Suppressor macrophage (primary cell): ENCODE measurements at places on chromosomes 4 and X.

DNA sequence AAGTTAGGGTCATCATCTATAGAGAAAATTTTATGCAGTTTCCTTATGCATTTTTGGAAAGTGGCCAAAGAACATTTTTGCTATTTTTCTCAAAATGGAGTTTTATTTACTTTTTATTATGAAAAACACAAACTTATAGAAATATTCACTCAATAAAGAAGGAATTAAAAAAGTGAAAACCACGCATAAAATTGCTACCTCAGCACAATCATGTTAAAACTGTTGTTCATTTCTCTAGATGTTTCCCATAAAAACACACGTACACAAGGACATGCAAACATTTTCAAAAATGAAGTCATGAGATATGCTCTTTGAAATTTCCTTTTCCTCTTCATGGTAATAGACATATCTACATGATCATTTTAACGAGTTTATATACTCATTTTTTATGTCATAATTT is 536.8 kb upstream of the MAGEB18 start:
- no peak for DNase-seq

DNA sequence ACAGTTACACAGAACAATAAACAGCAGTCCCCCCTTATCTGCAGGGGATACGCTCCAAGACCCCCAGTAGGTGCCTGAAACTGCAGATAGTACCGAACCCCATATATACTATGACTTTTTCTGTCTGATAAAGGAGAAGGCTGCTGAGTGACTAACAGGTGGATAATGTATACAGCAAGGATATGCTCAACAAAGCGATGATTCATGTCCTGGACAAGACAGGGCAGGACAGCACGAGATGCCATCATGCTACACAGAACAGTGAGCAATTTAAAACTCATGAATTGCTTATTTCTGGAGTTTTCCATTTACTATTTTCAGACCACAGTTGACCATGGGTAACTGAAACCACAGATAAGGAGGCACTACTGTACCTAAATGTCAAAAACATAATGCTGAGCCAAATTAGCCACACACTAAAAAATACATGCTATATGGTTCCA is 76.1 kb downstream of the MANBA start:
- DNase-seq = no peak

DNA sequence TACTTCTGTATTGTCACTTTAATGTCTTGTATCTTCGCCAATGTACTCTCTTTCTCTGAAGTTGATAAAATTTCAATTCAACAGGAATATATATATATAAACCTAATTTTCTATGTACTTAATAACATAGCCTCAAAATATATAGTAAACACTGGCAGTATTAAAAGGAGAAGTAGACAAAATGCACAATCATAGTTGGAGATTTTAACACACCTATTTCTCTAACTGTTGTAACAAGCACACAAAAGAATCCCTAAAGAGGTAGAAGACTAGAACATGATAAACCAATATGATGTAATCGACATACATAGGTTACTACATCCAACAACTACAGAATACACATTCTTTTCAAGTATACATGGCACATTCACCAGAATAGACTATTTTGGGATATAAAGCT is 65.5 kb downstream of the ZNF81 start:
- DNase-seq = no peak

DNA sequence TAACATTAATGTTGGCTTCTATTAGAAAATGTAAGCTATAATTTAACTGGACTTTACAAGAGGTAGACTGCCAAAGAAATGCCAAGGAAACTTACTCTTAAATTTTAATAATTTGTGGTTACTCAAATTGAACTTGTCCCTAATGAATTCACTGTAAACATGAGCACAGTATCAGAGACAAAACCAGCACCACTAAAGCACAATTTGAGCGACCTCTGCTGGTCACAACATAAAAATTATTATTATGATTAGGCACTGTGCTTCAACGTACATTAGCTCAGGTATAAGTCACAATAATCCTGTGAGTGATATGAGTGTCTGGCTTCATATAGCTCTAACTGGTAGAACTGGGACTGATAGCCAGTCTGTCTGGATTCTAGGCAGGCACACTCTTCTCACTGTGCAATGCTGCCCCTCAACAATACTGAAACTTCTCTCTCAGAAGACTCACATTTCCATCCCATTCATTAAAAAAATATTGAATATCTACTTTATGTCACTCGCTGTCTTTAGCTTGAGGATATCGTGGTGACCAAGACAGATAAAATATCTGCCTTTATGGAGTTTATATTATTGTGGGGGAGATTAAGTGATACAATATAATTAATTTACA is 8.0 kb downstream of the NUDT6 start:
- DNase-seq = peak; percentile 10

- DNase-seq = no peak
Measured at GRCh38 chrX:128439159-128439558, 387.0 kb upstream of the ACTRT1 start.

GRCh38 chr4:152679414-152680281 is at the start of gene TMEM154:
Gene TMEM154, minus strand, starts transcription at chr4:152679997. Its CDS starts 64 bp downstream, at chr4:152679933.
- peak; percentile 84 for DNase-seq

- DNase-seq = peak; percentile 34
Measured at GRCh38 chr4:153152501-153153338, 51.5 kb upstream of the TRIM2 start.

- DNase-seq = peak; percentile 5
Measured at GRCh38 chr4:84258905-84259830, 239.9 kb downstream of the NKX6-1 start.

- peak; percentile 0 for DNase-seq
Measured at GRCh38 chrX:70134116-70134477, 850 bp downstream of the IGBP1 start.

GRCh38 chr4:52317981-52318380 is 266.9 kb downstream of the SPATA18 start:
- no peak for DNase-seq

DNA sequence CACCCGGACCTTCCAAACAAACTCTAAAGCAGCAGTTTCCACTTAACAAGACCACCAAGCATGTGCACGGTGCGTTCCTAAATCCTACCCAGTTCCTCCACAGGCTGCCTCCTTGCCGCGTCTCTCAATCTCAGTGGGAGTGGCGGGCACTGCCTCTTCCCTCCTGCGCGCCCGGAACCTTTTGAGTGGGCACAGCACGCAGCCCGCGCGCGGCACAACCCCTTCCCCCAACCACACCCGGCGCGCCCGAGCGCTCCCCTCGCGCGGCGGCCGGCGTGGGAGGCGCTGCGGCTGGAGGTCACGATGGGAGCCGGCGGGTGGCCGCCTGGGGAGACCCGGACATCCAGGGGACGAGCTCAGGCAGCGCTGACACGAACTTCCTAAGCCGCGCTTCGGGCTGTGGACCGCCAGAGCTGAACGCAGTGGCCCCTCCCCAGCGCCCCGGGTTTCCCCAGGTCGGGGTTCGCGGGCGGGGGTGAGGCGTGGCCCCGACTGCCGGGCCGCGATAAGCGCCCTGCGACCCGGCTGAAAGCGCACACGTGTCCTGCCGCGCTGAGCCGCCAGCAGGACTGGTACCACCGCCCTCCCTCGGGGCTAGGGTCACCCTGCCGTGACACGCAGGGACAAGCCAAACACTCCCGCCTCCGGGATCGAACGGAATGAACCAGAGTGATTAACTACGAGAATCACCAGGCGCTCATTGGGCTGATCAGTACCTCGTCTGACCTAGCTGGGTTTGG is at the start of gene ABCG2:
Gene ABCG2 (minus strand): TSS at position 151 of the 740 bp plus-strand sequence. CDS start 18,644 bp downstream, outside the sequence.
- DNase-seq = peak; percentile 77

DNA sequence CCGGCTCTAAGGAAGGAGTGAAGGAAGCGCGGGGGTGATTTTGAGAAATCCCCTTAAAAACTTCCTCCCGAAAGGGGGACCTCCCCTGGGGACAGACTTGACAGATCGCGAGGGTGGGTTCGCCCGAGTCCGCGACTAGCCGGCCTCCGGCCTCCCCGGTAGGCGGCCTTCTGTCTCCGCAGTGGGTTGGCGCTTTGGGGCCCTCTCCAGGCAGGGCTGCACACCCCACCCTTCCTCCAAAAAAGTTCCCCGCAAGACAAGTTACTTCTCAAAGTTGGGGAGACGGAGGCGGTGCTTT is 24.8 kb downstream of the HOPX start:
- peak; percentile 48 for DNase-seq

GRCh38 chr4:99950913-99951254 is 809 bp upstream of the H2AZ1 start:
- DNase-seq = no peak

- DNase-seq = peak; percentile 8
Measured at GRCh38 chrX:44997282-44997812, 124.4 kb downstream of the KDM6A start.

- DNase-seq = no peak
Measured at GRCh38 chr4:147175460-147176025, 229.9 kb upstream of the TTC29 start.

DNA sequence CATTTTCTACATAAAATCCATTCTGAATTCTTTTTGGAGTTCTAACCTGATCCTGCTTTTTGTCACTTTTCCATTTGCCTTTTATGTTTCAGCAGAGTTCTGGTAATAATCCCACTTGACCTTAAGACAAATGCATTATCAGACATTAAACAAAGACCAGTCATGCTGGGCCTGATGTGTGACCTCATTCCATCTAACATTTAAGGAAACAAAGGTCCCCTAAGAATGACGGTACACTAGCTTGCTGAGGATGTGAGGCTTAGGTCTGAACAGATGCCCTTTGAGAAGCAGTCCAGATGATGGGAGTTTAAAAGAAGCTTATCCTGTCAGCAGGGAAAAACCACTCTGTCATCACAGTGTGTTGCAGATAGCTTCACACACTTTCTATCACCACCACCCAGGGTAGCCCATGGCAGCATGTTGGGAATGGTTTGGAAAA is 38.1 kb upstream of the PDE5A start:
- DNase-seq = no peak

GRCh38 chr4:127648061-127648460 is 15.3 kb downstream of the INTU start:
- DNase-seq = no peak

- DNase-seq = no peak
Measured at GRCh38 chrX:36963069-36963808, 44.9 kb upstream of the FAM47C start.
